Stimulated activated naive B cell treated with anti-CD40 and anti-IgM and Interleukin-4, amounts not matched to agents 10 μg/mL and 1 μg/mL and 100 μg/mL, for 72 hours (primary cell): ENCODE measurements at places on chromosomes 4 and X.

- H3K4me1 ChIP-seq = no peaks in the 10 kb centered on the region
- no peak overlapping the region for H3K4me3 ChIP-seq
- H3K27me3 ChIP-seq = no peaks in the 10 kb centered on the region
- H3K27ac ChIP-seq = no peak overlapping the region
- DNase-seq = no peak
- H3K36me3 ChIP-seq = no peaks in the 10 kb centered on the region
These were observed 66.1 kb downstream of the MAGEA10 start for GRCh38 chrX:152072236-152072635.

GRCh38 chrX:34437586-34437985, 219.5 kb downstream of the TMEM47 start:
- H3K27ac ChIP-seq = no peak overlapping the region
- DNase-seq = no peak
- no peak overlapping the region for H3K4me3 ChIP-seq
- H3K4me1 ChIP-seq = no peaks in the 10 kb centered on the region

GRCh38 chr4:172143605-172144314, 330.6 kb downstream of the GALNTL6 start:
- DNase-seq = no peak
- no peak overlapping the region for H3K27ac ChIP-seq
- no peaks in the 10 kb centered on the region for H3K36me3 ChIP-seq
- no peak overlapping the region for H3K4me3 ChIP-seq
- H3K4me1 ChIP-seq = peaks cover 6% of the 10 kb centered on the region

GRCh38 chr4:156472624-156473023, 499.0 kb downstream of the PDGFC start:
- no peak overlapping the region for H3K4me3 ChIP-seq
- DNase-seq = no peak
- H3K36me3 ChIP-seq = no peaks in the 10 kb centered on the region
- no peaks in the 10 kb centered on the region for H3K4me1 ChIP-seq

GRCh38 chr4:182643801-182644682, 273.1 kb downstream of the DCTD start:
- no peak overlapping the region for H3K27ac ChIP-seq
- DNase-seq = no peak
- no peak overlapping the region for H3K4me3 ChIP-seq
- H3K4me1 ChIP-seq = no peaks in the 10 kb centered on the region

DNA sequence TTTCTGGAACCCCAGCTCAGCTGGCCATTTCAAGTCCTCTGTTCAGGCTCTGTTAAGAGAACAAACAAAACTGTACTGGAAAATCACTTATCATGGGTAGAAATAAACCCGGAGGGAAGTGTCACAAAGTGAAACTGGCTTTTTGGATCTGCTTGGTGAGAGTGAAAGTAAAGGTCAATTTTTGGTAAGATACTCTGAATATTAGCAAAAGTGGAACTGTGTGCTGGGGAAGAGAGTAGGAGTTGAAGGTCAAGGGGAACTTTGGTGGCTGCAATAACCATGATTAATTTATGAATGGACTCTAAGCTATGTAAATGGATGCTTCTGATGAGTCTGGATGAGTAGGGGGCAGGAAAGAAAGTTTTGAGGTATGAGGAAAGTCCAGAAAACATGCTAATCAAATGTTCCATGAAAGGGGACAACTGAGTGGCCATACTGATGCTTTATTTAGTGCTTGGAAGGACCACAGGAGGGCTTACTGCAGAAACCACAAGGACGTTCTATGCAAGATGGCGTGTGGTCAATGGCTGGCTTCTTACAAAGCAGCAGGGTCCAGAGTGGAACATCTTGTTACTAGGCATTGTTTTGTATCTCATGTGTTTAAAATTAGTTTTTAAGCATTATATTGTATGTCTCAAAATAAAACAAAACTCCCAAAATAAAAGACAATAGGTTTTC, 36.8 kb upstream of the TNIP3 start:
- DNase-seq = peak; percentile 15
- H3K27ac ChIP-seq = peak overlapping the region; percentile 10
- H3K36me3 ChIP-seq = peaks cover 4% of the 10 kb centered on the region
- H3K4me1 ChIP-seq = peaks cover 12% of the 10 kb centered on the region

- H3K27ac ChIP-seq = no peak overlapping the region
- no peak overlapping the region for H3K4me3 ChIP-seq
- H3K4me1 ChIP-seq = no peaks in the 10 kb centered on the region
- no peak for DNase-seq
- no peaks in the 10 kb centered on the region for H3K36me3 ChIP-seq
These were observed 43.6 kb upstream of the UPRT start for GRCh38 chrX:75230296-75230695.

- H3K27me3 ChIP-seq = no peaks in the 10 kb centered on the region
- H3K36me3 ChIP-seq = no peaks in the 10 kb centered on the region
- H3K27ac ChIP-seq = no peak overlapping the region
- H3K4me3 ChIP-seq = no peak overlapping the region
These were observed 10.7 kb upstream of the HCCS start for GRCh38 chrX:11100281-11101035.

- H3K27me3 ChIP-seq = no peaks in the 10 kb centered on the region
- no peaks in the 10 kb centered on the region for H3K36me3 ChIP-seq
- no peak overlapping the region for H3K27ac ChIP-seq
- DNase-seq = no peak
- peaks cover 2% of the 10 kb centered on the region for H3K4me1 ChIP-seq
- no peak overlapping the region for H3K4me3 ChIP-seq
These were observed 188.4 kb downstream of the SHROOM3 start for GRCh38 chr4:76623217-76624045.

GRCh38 chrX:72088761-72089160, 43.0 kb downstream of the RTL5 start:
- no peak overlapping the region for H3K4me3 ChIP-seq
- peaks cover 17% of the 10 kb centered on the region for H3K27me3 ChIP-seq
- H3K4me1 ChIP-seq = no peaks in the 10 kb centered on the region

DNA sequence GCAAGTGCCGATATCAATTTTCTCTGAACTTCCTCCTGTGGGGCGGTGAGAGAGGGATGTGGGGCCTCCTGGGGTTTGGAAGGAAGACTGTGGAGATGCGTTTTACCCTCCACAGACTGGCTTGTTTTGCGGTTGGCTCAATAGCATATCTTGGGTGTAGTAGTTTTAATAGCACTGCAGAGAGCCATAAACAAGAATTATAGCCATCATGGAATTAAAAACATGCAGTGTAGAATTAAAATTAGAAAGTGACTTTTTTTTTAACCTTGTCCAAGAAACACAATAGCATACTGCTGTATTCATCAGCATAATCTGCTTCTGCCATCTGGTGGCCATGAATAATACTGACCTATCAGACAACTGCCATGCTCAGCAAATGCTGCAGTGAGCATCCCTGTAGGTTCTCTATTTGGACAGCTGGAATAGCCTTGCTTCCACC, 47.3 kb upstream of the SCML1 start:
- peaks cover 7% of the 10 kb centered on the region for H3K27me3 ChIP-seq
- peak; percentile 2 for DNase-seq
- H3K4me1 ChIP-seq = no peaks in the 10 kb centered on the region
- H3K36me3 ChIP-seq = no peaks in the 10 kb centered on the region
- H3K27ac ChIP-seq = no peak overlapping the region
- H3K4me3 ChIP-seq = no peak overlapping the region

- no peaks in the 10 kb centered on the region for H3K36me3 ChIP-seq
- H3K4me1 ChIP-seq = no peaks in the 10 kb centered on the region
- H3K27me3 ChIP-seq = no peaks in the 10 kb centered on the region
- H3K4me3 ChIP-seq = no peak overlapping the region
- DNase-seq = no peak
These were observed 178.9 kb downstream of the MGST2 start for GRCh38 chr4:139844459-139845036.

DNA sequence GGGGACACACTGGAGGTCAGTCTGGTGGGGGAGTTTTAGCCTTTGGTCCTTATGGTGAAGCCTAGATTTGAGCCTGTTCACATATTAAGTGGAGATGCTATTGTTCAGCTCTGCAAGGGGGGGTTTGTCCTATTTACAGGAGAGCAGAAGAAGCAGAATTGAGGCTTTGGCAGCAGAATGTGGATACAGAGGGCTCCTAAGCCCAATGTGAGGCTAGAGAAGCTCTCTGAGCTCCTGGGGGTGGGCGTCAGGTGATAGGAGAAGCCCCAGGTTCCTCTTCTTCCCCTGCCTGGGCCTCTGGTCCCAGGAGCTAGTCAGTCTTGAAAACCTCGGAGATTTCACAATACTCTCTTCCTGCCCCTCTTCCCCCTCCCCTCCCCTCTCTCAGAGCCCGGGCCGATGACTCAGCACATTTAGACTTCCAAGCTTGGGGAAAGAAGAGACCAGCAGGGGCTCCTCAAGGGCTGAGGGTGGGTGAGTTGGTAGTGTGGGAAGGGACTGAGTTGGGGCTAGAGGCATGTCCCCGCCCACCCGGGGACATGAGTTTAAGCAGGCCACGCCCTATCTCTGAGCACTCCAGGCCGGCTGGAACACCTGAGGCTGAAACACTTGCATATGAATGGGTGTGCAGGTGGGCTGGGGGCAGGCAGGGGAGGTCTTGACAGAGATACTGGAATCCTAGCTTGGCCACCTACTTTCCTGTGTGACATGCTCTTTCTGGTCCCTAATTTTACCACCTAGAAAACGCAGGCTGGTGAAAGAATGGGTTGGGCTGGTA, 3.4 kb downstream of the TFE3 start:
- peaks cover 40% of the 10 kb centered on the region for H3K4me1 ChIP-seq
- no peak for DNase-seq
- H3K36me3 ChIP-seq = peaks cover 16% of the 10 kb centered on the region

GRCh38 chr4:100986360-100986868, 360.9 kb downstream of the PPP3CA start:
- no peak overlapping the region for H3K4me3 ChIP-seq
- no peaks in the 10 kb centered on the region for H3K27me3 ChIP-seq
- H3K27ac ChIP-seq = no peak overlapping the region
- peaks cover 4% of the 10 kb centered on the region for H3K4me1 ChIP-seq

DNA sequence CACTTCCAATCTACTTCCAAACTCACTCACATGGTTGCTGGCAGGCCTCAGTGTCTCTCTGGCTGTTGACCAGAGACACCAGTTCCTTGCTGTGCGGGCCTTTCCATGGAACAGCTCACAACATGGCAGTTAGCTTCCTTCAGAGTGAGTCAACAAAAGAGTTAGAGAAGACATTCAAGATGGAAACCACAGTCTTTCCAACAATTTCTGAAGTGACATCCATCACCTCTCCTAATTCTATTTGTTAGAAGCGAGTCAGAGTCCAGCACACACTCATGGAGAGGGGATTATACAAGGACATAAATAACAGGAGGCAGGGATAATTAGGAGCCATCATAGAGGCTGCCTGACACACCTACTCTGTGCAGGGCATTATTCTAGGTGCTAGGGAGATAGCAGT, 62.5 kb upstream of the TMEM164 start:
- H3K4me1 ChIP-seq = no peaks in the 10 kb centered on the region
- H3K27ac ChIP-seq = no peak overlapping the region
- no peak overlapping the region for H3K4me3 ChIP-seq
- H3K27me3 ChIP-seq = peaks cover 3% of the 10 kb centered on the region
- H3K36me3 ChIP-seq = no peaks in the 10 kb centered on the region

GRCh38 chr4:47566969-47567368, 81.9 kb downstream of the ATP10D start:
- H3K27me3 ChIP-seq = no peaks in the 10 kb centered on the region
- no peak overlapping the region for H3K27ac ChIP-seq
- peaks cover 29% of the 10 kb centered on the region for H3K36me3 ChIP-seq

GRCh38 chr4:158316264-158316663, 106.0 kb downstream of the TMEM144 start:
- H3K4me3 ChIP-seq = no peak overlapping the region
- no peak overlapping the region for H3K27ac ChIP-seq
- H3K36me3 ChIP-seq = no peaks in the 10 kb centered on the region
- H3K27me3 ChIP-seq = no peaks in the 10 kb centered on the region
- H3K4me1 ChIP-seq = no peaks in the 10 kb centered on the region

GRCh38 chrX:109389917-109390316, 92.0 kb downstream of the GUCY2F start:
- H3K27me3 ChIP-seq = peaks cover 5% of the 10 kb centered on the region
- no peaks in the 10 kb centered on the region for H3K36me3 ChIP-seq
- DNase-seq = no peak
- no peaks in the 10 kb centered on the region for H3K4me1 ChIP-seq

DNA sequence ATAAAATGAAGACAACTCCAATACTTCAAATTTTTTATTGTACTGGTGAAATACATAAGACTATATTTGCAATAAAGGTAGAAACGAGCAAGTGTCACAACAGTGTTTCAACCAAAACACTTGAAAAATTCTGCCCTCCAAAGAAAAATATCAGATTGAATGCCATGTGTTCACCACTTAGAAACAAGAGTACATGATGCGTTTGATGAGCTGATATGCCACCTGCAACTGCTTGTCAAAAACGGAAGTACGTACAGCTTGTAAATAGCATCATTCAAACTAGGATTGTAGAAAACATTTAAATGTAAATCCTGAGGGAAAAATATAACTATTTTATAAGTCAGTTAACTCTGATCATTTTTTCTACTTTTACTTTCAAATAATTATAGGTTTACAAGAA, 276.1 kb downstream of the ANTXR2 start:
- no peak overlapping the region for H3K4me3 ChIP-seq
- H3K27ac ChIP-seq = no peak overlapping the region
- H3K4me1 ChIP-seq = no peaks in the 10 kb centered on the region
- DNase-seq = no peak
- no peaks in the 10 kb centered on the region for H3K36me3 ChIP-seq
- H3K27me3 ChIP-seq = no peaks in the 10 kb centered on the region

GRCh38 chrX:70168238-70169188, 8.8 kb upstream of the DGAT2L6 start:
- H3K27me3 ChIP-seq = no peaks in the 10 kb centered on the region
- no peak overlapping the region for H3K4me3 ChIP-seq
- H3K36me3 ChIP-seq = peaks cover 7% of the 10 kb centered on the region
- H3K27ac ChIP-seq = no peak overlapping the region
- peaks cover 5% of the 10 kb centered on the region for H3K4me1 ChIP-seq
- no peak for DNase-seq

- DNase-seq = peak; percentile 70
- no peak overlapping the region for H3K27ac ChIP-seq
- no peaks in the 10 kb centered on the region for H3K36me3 ChIP-seq
These were observed 34.6 kb upstream of the WDR1 start for GRCh38 chr4:10151182-10151581.

DNA sequence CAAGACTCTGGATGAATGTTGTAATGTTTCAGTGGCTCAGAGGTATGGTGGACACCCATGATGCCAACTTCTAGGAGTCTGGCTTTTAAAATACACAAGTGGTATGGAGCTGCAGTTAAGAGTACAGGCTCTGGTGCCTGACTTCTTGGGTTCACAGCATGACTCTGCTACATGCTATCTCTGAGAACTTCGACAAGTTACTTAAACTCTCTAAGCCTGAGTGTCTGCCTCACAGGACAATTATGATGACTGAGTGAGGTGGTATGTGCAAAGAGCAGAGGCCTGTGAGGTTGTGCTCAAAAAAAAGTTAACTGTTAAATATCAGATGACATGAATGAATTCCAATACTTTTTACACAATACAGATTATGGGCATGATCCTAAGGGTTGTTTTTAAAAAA, 90.9 kb upstream of the SRD5A3 start:
- H3K27ac ChIP-seq = no peak overlapping the region
- H3K4me3 ChIP-seq = no peak overlapping the region
- peaks cover 14% of the 10 kb centered on the region for H3K27me3 ChIP-seq

GRCh38 chr4:185334326-185334725, 61.4 kb downstream of the LRP2BP start:
- no peak overlapping the region for H3K27ac ChIP-seq
- H3K27me3 ChIP-seq = no peaks in the 10 kb centered on the region
- peaks cover 70% of the 10 kb centered on the region for H3K36me3 ChIP-seq
